M059J (cell line): ENCODE measurements at places on chromosomes 16 and 17. TPM values are rescaled to one million over a fixed set of nuclear protein-coding genes. Genes with fewer than 3 reads are reported as not detected.

PPP1R27 gene
- not detected in 2 replicates for total RNA-seq

DNA sequence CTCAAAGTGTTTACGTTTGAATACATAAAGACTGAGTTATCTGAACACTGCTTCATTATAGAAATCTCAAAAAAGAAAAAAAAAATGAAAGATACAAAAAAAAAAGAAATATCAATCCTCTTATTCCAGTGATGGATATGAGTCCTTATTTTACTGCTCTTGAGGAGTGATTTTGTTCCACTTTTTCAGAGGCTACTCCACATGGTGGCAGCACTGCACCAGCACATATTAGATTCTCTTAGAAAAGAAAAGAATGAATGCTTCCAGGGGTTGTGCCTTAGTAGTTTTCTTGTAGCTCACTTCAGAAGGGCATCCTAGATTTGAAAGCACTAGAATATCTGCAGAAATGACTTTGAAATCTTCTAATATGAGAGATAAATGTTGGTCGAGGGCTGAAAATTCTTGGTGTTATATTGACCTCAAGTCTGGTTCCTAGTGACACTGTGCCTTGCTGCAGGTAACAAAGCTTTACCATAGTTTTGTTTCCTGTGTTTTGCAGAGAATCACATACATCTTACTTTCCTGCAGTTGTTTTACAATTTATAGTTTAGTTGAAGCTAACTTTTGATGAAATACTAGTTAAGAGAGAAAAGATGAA, 25.9 kb downstream of the AP2B1 start:
- DNase-seq: peak; percentile 49

GRCh38 chr17:1031711-1032110, 34.8 kb downstream of the TIMM22 start:
- DNase-seq: no peak

DNA sequence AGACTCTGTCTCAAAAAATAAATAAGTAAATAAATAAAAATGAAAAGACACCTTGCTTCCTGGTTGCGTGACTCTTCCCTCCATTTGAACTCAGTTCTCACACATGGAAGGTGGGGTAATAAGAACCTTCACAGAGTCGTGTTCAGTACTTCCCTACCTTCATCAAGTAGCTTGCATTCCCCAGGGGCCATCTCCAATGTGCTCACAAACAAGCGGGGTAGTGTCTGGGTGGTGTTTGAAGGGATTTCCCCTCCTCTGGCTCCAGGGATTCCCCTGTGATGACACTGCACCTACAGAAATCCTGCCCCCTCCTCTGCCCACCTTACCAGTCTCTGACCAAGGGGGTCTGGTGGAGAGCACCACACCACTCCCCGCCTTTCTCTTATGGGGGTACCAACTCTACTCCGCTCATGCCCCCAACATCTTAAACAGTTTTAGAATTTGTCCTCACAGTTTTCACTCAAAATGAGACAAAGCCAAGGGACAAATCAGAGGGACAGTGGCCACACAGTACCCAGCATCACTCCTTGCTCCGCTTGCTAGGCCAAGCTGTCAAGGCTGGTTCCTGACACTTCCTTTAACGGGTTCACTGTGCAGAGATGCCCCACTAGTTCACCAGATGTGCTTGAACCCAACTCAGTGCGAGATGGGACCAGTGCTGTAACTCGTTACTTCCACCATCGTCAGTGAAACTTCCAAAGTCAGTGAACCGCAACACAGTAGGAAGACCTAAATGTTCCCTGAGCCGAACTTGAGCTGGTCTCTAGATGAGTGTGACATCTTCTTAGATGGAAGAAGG, 69.1 kb downstream of the COPRS start:
- DNase-seq: no peak

DNA sequence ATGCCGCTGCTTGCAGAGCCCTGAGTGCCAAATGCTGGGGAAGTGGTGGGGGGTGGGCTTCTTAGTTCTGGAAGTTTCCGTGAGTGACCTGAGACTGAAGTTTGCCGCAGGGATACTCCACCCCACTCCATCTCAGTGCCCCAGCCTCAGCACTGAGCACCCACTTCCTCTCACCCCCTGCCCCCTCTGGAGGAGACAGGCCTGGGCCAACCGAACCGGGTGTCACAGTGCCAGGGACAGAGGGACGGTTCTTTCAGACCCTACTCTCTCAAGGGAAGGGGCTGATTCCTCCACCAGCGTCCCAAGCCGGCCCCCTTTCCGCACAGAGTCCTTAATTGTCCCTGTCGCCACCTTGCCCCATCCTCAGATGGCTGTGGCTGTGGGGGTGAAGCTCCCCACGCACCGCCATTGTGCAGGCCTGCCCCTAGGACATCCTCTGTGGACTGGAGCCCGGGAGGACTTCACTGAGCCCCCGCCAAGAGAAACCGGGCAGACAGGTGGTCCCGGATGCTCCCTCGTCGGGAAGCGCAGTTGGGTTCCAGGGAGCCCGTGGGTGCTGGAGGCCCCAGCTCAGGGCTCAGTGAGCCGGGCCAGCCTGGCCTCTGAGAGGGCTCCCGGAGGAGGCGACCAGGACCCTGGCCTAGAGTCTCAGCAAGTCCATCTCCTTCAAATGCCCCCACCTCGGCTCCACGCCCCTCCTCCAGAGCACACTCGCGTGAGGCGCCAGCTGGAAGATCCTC, 1.6 kb upstream of the KREMEN2 start:
- DNase-seq: no peak

DNA sequence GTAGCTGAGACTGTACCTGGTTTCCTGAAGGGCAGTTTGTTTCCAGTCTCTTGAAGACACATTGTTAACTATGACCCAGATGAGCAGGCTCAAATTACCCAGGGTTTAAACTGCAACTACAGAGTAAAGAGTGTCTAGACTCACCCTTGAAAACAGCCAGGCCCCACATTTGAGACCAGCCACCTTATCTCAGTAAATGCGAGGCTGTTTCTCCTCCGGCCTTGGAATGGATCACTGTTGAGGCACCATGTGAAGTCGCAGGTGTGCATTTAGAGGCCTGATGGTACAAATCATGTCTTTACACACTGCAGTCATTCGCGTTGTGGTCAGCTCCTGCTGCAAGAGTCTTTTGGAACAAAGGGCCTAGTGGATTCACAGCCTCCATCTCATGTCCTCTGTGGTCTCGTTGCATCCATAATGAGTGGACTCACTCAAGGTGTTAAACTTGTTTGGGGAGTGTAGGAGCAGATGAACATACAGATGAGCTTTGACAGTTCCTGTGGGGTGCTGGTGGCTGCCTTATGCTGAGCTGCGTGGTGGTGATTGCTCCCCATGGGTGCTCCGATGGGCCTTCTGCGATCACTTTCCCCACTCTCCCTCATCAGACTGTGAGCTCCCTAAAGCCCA, 18.5 kb upstream of the N4BP1 start:
- no peak for DNase-seq

DNA sequence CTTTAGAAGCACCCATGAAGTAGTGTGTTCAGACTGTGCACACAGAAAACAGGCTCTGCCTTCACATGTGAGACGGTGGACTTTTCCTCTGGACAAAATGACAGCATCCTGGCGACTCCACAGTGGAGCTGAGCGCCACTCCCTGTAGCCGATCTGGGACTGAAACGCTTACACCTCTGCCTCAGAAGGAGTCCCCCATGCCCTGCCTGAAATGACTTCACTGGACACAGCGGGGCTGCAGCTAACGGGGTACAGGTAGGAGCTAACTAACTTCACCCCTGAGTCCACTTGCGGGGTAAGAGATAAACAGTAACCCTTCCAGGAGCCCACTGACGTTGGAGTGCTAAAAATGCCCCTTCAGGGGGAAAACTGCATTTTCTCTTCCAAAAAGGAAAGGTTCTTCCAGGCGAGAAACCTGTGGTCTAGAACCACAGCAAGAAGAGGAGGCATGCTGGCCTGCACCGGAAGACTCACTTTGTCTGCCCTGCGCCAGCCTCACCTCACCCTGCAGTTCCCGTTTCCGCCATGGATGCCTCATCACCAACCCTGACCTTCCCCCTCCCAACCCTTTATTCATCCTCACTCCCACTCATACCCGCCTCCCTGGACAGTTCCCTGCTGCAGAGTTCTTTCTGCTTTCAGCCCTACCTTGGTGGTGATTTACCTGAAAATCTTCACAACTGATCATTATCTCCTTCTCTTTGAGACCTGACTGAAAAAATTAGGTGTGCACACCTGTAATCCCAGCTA, 19.4 kb upstream of the ENDOV start:
- peak; percentile 11 for DNase-seq

- no peak for DNase-seq
These were observed 70.3 kb downstream of the RAI1 start for GRCh38 chr17:17751489-17752088.

DNA sequence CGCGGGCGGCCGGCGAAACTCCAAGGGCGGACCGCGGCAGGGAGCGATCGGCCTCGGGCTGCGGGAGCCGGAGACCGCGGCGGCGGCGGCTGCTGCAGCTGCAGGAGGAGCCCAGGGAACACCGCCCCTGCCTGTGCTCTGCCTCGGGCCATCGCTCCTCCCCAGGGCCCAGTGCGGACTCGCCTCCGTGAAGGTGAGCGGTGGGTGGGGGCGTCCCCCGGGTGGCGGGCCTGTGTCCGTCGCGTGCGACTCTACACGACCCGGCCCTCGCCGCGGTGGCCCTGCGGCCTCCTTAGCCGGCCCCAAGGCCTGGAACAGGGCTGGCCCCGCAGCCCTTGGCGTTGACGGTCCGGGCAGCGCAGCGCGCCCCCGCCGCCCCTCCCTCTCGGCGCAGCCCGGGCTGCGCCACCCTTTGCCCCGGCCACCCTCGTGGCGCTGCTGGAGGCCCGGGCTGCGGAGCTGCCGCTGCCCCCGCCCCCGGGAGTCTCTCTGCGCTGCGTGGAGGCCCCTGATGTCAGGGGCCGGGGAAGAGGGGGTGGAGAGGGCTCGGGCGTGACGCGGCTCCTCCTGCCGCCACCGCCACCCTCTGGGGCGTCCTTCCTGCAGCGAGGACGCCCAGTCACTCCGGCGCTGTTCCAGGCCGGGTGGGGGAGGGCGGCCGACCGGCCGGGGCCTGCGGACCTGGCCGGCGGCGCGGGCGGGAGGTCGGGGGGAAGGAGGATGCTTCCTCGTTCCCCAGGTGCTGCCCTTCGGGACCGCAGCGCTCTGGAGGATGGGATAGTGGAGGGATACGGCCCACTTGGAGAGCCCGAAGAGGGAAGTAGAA, 485 bp downstream of the DYNLL2 start:
- DNase-seq: peak; percentile 60

- DNase-seq: no peak
These were observed 236.4 kb upstream of the AXIN2 start for GRCh38 chr17:65797809-65798208.

SMTNL2 gene
- not detected in 2 replicates for total RNA-seq

RPUSD1 gene
- total RNA-seq: 19.5 and 47.7 TPM in 2 replicates

DNA sequence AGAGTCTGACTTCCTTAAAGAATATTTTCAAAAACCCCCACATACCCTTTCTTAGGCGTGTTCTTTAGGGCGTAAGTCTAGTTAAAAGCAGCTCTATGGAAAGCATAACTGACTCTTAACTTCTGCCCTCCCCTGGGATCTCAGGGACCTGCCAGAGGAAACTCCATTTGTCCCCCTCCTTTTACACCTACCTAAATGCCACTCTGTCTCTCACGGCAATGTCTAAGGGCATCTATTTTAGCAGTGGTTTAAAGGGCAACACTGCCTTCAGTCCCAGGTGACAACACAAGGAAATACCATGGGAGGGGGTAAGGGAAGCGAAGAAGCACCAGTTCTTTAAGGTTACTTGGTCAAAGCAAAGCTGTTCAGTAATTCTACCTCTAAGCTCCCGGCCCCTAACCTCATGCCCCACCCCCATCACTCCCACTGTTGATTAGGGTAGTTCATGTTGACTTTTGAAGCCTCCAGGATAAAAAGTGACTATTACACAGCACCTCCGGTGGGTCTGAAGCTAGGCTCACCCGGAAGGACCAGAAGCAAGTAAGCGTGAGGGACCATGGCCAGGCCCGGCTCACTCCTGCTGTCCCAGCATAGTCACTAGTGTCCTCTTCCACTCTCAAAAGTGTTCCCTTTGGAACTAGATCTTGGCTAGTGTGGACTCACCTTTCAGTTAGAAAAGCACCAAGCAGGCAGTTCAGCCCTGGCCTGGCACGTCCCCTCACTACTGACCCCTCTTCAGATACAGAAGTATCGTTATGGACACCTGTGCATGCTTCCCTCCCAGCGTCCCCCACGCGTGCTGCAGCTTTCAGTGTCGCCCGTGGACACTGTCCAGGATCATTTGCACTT, 47.1 kb downstream of the CYTH1 start:
- no peak for DNase-seq

DNA sequence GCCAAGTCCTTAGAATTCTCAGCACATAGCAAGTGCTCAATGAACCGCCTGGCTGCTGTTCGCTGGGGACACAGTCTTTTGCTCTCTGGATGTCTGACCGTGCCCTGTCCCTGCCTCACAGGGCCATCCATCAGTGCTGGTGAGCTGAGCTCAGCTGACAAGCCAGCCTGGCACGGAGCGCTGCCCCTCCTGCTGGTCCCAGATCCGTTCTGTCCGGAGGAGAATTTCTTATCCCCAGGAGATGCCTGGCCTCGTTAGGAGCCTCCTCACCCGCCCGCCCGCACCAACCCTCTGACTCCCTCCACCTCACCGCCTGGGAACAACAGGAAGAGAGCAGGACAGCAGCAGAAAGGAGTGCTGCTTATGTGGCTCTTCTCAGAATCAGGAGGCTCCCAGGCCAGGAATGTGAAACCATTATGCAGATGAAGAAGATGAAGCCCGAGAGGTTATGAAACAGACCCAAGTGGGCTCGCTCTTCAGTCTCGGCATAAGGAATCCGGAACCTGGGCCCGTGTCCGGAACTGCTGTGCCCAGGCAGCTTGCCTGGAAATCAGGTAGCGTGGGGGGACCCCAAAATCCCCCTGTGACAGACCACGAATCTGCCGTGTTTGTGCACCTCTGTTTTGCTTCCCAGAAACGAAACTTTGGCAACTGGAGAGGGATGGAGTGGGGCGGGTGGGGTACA, 28.8 kb upstream of the RMI2 start:
- DNase-seq: no peak

- peak; percentile 65 for DNase-seq
These were observed 160.1 kb downstream of the MAP2K4 start for GRCh38 chr17:12180644-12181261.

DNA sequence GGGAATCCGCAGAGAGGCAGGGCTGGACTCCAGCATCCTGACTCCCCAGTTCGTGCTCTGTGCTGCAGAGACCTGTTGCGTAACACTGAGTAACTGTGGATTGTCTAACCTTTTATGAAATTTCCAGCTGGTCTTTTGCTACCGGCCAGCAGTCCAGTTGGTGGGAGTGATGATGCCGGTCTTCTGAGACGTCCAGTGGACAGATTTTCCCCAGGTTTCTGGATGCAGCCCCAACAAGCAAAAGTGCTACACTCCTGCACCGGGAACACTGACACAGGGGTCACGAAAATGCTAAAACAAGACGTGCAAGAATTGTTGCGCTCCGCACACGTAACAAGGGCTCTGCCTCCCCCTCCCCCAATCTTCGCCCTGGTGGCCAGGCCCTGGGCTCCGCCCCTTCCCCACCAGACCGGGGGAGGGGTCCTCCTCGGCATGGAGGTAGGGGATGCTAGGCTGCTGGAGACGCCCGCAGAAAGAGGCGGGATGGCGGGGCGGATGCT, 701 bp upstream of the MRC2 start:
- DNase-seq: peak; percentile 65

- DNase-seq: peak; percentile 70
These were observed 690 bp downstream of the RHOT1 start for GRCh38 chr17:32142857-32143526.
